ENCODE measurements at places on chromosomes 4 and X.

GRCh38 chr4:93201471-93202096 is 627.0 kb upstream of the ATOH1 start:
- DNase-seq: no peak

DNA sequence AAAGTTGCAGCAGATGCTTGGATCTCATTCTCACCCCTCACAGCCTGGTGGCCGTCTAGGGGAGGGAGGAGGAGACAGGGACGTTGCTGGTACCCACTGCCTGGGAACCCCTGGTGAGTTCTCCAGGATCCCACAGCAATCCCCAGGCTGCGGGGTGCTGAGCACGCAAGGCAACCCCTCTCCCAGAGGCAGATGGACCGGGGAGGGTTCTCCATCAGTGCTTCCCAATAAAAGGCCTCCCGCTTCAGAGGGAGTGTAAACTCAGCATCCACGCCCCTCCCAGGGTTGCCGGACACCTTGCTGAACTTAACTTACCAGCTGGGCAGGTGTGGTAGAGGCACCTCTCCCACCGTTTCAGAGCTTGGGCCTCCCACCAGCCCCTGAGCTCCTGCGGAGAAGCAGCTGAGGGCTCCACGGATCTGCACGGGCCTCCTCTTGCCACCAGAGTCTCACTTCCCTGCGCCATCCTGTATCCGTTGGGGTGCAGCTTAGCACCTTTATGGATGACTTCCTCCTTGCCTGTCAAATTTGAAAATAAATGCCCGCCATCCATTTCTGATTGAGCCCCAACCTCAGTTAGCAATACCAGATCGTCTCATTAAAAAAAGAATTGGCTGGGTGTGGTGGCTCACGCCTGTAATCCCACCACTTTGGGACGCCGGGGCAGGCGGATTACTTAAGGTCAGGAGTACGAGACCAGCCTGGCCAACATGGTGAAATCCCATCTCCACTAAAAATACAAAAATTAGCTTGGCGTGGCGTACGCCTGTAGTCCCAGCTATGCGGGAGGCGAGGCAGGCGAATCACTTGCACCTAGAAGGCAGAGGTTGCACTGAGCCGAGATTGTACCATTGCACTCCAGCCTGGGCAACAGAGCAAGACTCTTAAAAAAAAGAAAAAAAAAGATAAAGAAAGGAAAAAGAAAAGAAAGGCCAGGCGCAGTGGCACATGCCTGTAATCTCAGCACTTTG is 14.8 kb upstream of the TBC1D14 start:
- DNase-seq: no peak

GRCh38 chr4:66091786-66092185 is 421.5 kb upstream of the EPHA5 start:
- no peak for DNase-seq

DNA sequence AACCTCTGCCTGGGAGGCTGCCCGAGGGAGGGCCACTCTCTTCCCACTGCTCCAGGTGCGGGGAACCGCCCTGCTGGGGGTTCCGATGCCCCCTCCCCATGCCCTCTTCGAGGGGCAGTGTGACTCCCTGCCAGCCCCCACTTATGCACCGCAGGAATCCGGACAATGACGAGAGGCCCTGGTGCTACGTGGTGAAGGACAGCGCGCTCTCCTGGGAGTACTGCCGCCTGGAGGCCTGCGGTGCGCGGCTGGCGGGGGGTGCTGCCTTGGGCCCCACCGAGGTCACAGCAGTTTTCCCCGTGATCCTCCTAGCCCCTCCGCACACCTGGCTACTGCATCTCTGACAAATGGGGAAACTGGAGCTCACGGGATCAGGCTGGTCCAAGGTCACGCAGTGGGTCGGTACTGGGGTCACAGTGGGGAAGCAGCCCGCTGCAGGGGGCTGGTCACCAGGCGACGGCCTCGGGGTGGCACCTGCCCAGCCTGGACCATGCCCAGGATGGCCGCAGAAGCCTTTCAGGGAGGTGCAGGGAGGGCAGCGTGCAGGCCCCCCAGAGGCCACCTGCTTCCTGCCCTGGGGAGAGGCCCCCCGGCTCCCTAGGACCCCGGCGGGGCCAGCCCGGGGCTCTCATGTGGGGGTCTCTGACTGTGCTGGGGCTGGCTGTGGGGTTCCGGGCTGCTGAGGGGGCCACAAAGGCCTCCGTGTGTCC is 3.5 kb downstream of the HGFAC start:
- no peak for DNase-seq

Data from neural crest cell (in vitro differentiated cells).